ENCODE measurements at places on chromosomes 1 and 21. TPM values are rescaled to one million over a fixed set of nuclear protein-coding genes. Genes with fewer than 3 reads are reported as not detected.

FGGY gene
- 67.0 TPM for total RNA-seq

SIM2 gene
- total RNA-seq: not detected

RHEX gene
- 2.8 TPM for total RNA-seq

CFHR2 gene
- 341 TPM for total RNA-seq

CHIA gene
- total RNA-seq: not detected

KCNT2 gene
- total RNA-seq: 7.5 TPM

TMOD4 gene
- total RNA-seq: not detected

SPRR3 gene
- not detected for total RNA-seq

WLS gene
- 12.5 TPM for total RNA-seq

COL8A2 gene
- total RNA-seq: 0.33 TPM

NOC2L gene
- 34.5 TPM for total RNA-seq

MATN1 gene
- total RNA-seq: 0.19 TPM

DHX9 gene
- 108 TPM for total RNA-seq

EEIG2 gene
- total RNA-seq: 10.6 TPM

SYCP1 gene
- total RNA-seq: 0.89 TPM

DNA sequence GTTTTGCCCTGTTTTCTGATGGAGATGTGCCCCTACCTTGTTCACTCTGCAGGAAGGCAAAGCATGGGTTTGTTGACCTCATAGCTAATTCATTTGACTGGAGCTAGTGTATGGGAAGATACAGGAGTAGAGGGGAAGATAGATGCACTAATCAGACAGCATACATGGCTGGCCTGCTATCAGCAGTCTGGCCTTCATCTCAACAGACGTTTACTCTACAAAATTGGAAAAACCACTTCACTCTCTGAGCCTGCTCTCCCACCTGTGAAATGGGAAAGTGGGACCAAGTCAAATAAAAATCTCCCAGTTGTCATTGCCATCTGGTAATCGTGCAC lies 235.2 kb upstream of the RAB4A start:
- no peaks in the 10 kb centered on the region for H3K36me3 ChIP-seq
- no peaks in the 10 kb centered on the region for H3K27me3 ChIP-seq
- H3K4me1 ChIP-seq: no peaks in the 10 kb centered on the region

DNA sequence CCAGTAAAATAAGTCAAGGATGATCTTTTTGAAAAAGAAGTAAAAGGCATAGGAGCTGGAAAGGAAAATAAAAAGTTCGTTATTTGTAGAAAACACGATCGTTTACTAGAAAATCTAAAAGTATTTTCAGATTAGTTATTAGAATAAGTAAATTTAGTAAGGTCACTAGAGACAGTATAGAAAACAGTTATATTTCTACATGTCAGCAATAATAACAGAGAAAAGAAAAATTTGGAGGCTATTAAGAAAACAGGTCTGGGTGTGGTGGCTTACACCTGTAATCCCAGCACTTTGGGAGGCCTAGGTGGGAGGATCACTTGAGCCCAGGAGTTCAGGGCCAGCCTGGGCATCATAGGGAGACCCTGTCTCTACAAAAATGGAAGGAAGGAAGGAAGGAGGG lies 181.3 kb downstream of the VPS13D start:
- no peak overlapping the region for H3K4me3 ChIP-seq
- no peaks in the 10 kb centered on the region for H3K27me3 ChIP-seq
- H3K36me3 ChIP-seq: no peaks in the 10 kb centered on the region
- no peak overlapping the region for H3K27ac ChIP-seq
- peaks cover 1% of the 10 kb centered on the region for H3K4me1 ChIP-seq

DNA sequence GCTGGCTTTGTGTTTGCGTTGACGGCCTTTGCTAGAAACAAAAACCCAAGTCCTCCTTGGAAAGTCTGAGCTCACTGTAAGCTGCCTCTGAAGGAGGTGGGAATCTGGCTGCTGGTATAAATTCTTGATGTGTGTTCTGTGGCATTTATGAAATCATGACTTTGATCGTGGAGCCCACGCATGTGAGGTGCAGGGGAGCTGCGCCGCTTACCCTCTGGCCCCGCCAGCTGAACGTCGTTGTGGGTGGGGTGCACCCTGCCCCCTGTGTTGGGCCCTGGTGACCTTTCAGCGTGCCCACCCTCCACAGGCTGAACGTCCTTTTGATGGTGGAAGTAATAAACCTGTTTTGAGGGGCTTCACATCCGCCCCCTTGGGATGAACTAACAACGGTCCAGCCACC lies 21.2 kb upstream of the DIP2A start:
- no peak for DNase-seq
- H3K27ac ChIP-seq: no peak overlapping the region
- H3K4me1 ChIP-seq: no peaks in the 10 kb centered on the region
- no peaks in the 10 kb centered on the region for H3K27me3 ChIP-seq

GRCh38 chr1:39129514-39129913 lies 75.0 kb upstream of the MACF1 start:
- H3K4me3 ChIP-seq: no peak overlapping the region
- H3K27me3 ChIP-seq: no peaks in the 10 kb centered on the region
- no peak for DNase-seq
- peaks cover 12% of the 10 kb centered on the region for H3K4me1 ChIP-seq
- peak overlapping the region; percentile 4 for H3K27ac ChIP-seq
- no peaks in the 10 kb centered on the region for H3K36me3 ChIP-seq

GRCh38 chr1:201126832-201127754 lies at the start of gene ASCL5:
Gene ASCL5, minus strand, starts transcription at chr1:201127184. Its CDS starts 11,812 bp downstream, at chr1:201115372.
- no peaks in the 10 kb centered on the region for H3K27me3 ChIP-seq
- no peaks in the 10 kb centered on the region for H3K4me1 ChIP-seq
- no peak within 1 kb of the TSS for H3K27ac ChIP-seq
- no peaks in the 10 kb centered on the region for H3K36me3 ChIP-seq
- no peak within 1 kb of the TSS for H3K4me3 ChIP-seq

GRCh38 chr1:41281334-41281733 lies 39.2 kb upstream of the SCMH1 start:
- H3K36me3 ChIP-seq: no peaks in the 10 kb centered on the region
- H3K4me1 ChIP-seq: no peaks in the 10 kb centered on the region
- DNase-seq: no peak

GRCh38 chr1:58792846-58793245 lies 9.0 kb upstream of the JUN start:
- no peaks in the 10 kb centered on the region for H3K36me3 ChIP-seq
- DNase-seq: no peak
- no peak overlapping the region for H3K4me3 ChIP-seq
- no peak overlapping the region for H3K27ac ChIP-seq
- H3K4me1 ChIP-seq: no peaks in the 10 kb centered on the region

DNA sequence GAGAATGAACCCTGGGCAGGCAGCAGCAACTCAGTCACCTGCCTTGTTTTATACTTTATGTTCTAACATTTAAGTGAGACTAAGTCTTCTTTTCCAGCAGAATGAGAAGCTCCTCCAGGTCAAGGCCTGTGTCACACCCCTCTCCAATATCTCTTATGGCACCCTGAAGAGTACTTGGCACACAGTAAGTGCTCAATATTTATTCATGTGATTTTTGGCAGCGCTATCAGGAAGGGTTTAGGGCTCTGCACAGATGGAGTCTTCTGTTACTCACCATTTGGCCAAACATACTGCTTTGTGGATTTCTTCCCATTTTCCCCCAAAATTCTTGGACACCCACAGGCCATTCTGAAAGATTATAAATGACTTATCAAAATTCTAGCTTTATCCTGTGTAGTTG lies 43.8 kb upstream of the MYBPHL start:
- H3K36me3 ChIP-seq: no peaks in the 10 kb centered on the region
- no peak for DNase-seq
- H3K4me1 ChIP-seq: no peaks in the 10 kb centered on the region

GRCh38 chr1:50047916-50048694 lies 24.4 kb upstream of the AGBL4 start:
- peaks cover 9% of the 10 kb centered on the region for H3K27me3 ChIP-seq
- no peak overlapping the region for H3K27ac ChIP-seq
- no peak overlapping the region for H3K4me3 ChIP-seq
- H3K4me1 ChIP-seq: peaks cover 6% of the 10 kb centered on the region

DNA sequence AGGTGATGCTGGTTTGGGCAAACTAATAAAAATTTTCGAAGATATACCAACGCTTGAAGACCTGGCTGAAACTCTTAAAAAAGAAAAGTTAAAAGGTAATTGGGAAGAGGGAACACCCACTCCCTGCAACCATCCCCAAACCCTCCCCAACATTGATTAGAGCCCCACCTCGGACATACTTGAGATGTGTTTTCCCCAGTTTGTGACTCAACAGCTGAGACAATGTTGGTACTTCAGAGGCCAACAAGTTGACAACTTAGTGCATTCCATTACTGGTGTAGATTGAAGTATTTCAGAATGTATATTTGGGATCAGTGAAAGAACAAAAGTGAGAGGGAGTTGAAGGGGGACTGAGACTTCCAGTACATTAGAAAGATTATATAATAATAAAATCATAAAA lies 5.1 kb downstream of the IFI16 start:
- no peaks in the 10 kb centered on the region for H3K4me1 ChIP-seq
- no peak for DNase-seq
- H3K27ac ChIP-seq: no peak overlapping the region
- H3K4me3 ChIP-seq: no peak overlapping the region
- H3K36me3 ChIP-seq: peaks cover 1% of the 10 kb centered on the region

GRCh38 chr1:189513091-189513490 lies 964.6 kb downstream of the BRINP3 start:
- no peaks in the 10 kb centered on the region for H3K36me3 ChIP-seq
- no peak overlapping the region for H3K4me3 ChIP-seq
- no peaks in the 10 kb centered on the region for H3K4me1 ChIP-seq
- peaks cover 2% of the 10 kb centered on the region for H3K27me3 ChIP-seq
- no peak for DNase-seq
- no peak overlapping the region for H3K27ac ChIP-seq

DNA sequence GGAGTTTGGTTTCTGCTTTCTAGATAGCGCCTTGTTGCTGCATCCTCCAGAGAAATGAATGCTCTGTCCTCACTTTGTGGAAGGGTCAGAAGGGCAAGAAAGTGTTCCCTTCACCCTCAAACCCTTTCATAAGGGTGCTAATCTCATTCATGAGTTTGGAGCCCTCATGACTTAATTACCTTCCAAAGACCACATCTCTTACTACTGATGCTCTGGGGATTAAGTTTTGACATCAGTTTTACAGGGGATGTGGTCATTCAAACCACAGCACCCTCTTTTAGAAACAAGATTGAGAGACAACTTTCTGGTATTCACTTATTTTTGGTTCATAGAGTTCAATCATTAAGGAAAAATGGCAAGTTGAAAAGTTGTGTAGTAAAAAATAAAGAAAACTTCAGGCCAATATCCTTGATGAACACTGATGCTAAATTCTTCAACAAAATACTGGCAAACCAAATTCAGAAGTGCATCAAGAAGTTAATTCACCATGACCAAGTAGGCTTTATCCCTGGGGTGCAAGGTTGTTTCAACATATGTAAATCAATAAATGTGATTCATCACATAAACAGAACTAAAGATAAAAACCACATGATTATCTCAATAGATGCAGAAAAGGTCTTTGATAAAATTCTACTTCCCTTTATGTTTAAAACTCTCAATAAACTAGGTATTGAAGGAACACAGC lies 442.1 kb downstream of the PTBP2 start:
- no peaks in the 10 kb centered on the region for H3K4me1 ChIP-seq
- no peak for DNase-seq
- H3K36me3 ChIP-seq: no peaks in the 10 kb centered on the region
- no peak overlapping the region for H3K4me3 ChIP-seq
- no peak overlapping the region for H3K27ac ChIP-seq

GRCh38 chr1:189597083-189597482 lies 880.6 kb downstream of the BRINP3 start:
- no peaks in the 10 kb centered on the region for H3K4me1 ChIP-seq
- no peak overlapping the region for H3K27ac ChIP-seq
- H3K36me3 ChIP-seq: no peaks in the 10 kb centered on the region
- no peak overlapping the region for H3K4me3 ChIP-seq

DNA sequence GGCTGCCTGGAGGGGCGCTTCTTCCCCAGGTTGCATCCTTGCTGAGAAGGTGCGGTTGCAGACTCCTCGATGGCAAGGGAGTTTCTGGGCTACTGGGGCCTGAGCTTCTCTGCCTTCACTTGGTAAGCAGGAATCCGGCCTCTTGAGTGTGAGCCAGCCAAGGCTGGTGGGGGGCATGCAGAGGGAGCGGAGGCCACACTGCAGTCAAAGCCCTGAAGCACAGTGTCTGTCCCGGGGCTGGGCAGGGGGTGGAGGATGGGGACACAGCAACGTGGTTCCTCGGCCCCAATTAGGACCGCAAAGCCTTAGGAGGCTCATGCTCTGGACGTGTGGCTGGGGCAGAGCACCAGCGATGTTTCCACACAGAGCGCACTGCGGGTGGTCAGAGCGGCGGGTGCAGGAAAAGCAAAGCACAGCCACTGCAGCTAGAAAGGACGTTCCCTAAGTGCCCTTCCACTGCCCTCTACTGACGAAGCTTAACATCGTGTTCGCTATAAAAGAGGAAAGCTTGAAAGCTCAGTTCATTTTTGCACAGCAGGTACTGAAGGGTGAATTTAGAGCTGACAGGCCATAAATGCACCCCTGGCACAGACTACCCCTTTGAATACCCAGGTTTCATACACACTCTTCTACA lies 60.7 kb upstream of the COG2 start:
- no peak overlapping the region for H3K27ac ChIP-seq
- H3K36me3 ChIP-seq: no peaks in the 10 kb centered on the region
- H3K27me3 ChIP-seq: no peaks in the 10 kb centered on the region
- no peaks in the 10 kb centered on the region for H3K4me1 ChIP-seq
- DNase-seq: no peak

DNA sequence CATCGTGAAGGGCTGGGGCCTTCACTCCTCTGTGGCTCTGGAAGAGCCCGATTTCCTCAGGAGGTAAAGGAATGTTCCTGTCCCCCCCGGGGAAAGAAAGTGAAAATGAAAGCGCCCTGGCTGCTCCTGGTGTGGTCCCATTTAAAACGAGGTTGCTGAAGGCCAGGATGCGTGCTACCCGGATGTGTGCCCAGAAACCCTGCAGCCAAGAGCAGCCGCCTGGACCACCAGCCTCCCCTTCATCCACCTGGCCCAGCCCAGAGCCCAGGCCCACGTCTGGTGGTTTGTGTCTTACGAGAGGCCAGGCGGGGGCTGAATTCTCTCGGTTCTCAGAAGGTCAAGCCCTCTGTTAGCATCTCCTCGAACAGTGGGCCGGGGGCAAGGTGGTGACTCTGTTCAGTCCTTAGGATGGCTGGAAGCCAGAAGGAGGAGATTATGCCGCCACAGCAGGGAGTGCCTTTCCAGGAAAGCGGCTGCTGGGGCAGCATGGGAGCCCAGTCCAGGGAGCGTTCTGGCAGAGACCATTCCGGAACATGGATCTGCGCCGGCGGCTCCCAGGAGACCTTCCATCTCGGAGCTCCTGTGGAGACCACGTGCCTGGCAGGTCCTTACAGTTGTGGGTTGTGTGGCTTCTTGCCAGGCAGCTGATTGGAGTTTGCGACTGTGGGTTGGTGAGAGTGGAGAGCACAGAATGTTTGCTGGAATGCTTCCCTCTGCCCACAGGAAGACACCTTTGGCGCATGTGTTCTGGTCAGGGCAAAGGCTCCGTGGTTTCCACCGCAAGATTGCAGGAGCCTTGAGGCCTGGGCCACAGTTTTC lies 1.4 kb downstream of the GUK1 start:
- peak; percentile 38 for DNase-seq
- peak overlapping the region; percentile 97 for H3K27ac ChIP-seq
- H3K27me3 ChIP-seq: no peaks in the 10 kb centered on the region
- H3K4me1 ChIP-seq: peaks cover 18% of the 10 kb centered on the region
- no peaks in the 10 kb centered on the region for H3K36me3 ChIP-seq
- peak overlapping the region; percentile 45 for H3K4me3 ChIP-seq

- H3K36me3 ChIP-seq: no peaks in the 10 kb centered on the region
- H3K27me3 ChIP-seq: peaks cover under 1% of the 10 kb centered on the region
- no peak for DNase-seq
- H3K4me3 ChIP-seq: no peak overlapping the region
Measured at GRCh38 chr1:34684266-34684665, 70.6 kb upstream of the GJB5 start.

Measured in liver (tissue), 10 donors.